NCI-H1417 (cell line): ENCODE measurements at places on chromosomes 5 and 9.

GRCh38 chr9:124180557-124180956 lies 77.2 kb upstream of the NEK6 start:
- DNase-seq: peak; percentile 21

GRCh38 chr5:160118349-160119141 lies 705 bp downstream of the PWWP2A start:
- peak; percentile 72 for DNase-seq

DNA sequence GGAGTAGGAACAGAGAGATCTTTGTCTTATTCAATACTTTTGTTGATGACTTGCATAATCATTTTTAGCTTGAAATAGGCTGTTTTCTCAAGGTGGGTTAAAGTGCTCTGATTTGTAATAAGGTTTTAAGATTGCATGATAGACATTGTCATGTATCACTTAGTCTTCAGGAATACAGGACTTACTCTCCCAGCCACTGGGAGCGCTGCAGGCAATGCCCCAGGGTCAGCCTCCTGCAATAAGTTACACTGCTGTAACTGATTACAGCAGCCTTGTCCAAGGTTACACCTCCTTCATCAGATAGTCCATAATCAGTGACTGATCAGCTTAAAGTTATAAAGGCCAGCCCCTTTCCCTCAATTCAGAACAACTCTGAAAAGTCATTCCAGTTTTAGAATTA lies 218.6 kb downstream of the ESM1 start:
- DNase-seq: no peak

GRCh38 chr5:83657807-83658525 lies 62.7 kb downstream of the HAPLN1 start:
- no peak for DNase-seq

- peak; percentile 45 for DNase-seq
Measured at GRCh38 chr9:31030741-31031202, 1353.7 kb upstream of the ACO1 start.

- no peak for DNase-seq
Measured at GRCh38 chr5:127804886-127805426, 101.8 kb downstream of the CCDC192 start.

- DNase-seq: no peak
Measured at GRCh38 chr5:53403758-53404157, 76.7 kb upstream of the FST start.
